Renal cortex interstitium (tissue), 15 donors: ENCODE measurements at places on chromosomes 5 and 9.

DNA sequence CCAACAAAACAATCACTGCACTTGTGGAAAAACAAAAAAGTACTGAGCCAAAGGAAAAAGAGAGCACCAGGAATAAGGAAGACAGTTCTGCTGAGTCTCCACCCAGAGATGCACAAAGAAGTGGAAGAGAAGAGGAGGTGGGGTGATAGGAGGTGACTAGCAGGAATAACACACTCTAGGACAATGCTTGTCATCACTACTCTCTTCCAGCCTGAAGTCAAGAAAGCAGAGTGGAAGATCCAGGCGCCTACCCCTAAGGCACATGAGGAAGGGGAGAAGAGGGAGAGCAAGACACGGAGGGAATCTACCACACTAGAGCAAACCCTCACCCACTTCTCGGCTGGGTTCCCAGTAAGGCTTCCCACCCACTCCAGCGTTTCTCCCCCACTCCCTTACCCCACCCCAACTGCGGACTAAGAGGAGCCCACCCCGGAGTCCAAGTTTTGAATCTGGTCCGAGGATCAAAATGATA, 1.7 kb downstream of the SLIT3 start:
- no peak for DNase-seq

- DNase-seq = no peak
Measured at GRCh38 chr9:134870746-134871662, 9.6 kb upstream of the FCN2 start.

DNA sequence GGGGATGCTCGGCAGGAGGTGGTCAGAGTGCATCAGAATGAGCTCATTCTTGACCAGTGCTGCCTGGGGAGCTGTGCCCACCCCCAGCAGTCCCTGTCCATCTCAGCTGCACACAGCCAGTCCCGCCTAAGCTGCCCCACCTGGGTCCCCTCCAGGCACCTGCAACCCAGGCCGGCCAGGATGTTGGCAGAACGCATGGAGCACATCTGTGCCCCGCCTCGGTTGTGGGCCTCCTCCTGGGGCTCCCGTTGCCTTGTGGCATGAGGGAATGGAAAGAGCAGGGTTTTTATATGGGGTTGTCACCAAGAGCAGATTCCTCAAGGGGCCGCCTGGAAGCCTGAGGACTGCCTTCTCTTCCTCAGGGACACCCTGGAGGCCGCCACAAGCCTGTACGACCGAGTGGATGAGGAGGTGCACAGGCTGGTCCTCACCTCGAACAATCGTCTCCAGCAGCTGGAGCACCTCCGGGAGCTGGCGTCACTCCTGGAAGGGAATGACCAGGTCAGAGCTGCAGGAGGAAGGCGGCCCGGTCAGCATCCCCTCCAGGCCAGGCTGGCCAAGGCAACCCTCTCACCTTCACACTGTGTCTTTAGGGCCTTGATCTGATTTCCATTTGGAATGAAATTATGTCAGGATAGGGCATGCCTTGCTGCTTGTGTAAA, 34.8 kb upstream of the LRRC14B start:
- no peak for DNase-seq

GRCh38 chr5:16616536-16617273, at the start of gene RETREG1:
Gene RETREG1, minus strand, starts transcription at chr5:16616997. Its CDS starts 26 bp downstream, at chr5:16616971.
- DNase-seq = no peak

DNA sequence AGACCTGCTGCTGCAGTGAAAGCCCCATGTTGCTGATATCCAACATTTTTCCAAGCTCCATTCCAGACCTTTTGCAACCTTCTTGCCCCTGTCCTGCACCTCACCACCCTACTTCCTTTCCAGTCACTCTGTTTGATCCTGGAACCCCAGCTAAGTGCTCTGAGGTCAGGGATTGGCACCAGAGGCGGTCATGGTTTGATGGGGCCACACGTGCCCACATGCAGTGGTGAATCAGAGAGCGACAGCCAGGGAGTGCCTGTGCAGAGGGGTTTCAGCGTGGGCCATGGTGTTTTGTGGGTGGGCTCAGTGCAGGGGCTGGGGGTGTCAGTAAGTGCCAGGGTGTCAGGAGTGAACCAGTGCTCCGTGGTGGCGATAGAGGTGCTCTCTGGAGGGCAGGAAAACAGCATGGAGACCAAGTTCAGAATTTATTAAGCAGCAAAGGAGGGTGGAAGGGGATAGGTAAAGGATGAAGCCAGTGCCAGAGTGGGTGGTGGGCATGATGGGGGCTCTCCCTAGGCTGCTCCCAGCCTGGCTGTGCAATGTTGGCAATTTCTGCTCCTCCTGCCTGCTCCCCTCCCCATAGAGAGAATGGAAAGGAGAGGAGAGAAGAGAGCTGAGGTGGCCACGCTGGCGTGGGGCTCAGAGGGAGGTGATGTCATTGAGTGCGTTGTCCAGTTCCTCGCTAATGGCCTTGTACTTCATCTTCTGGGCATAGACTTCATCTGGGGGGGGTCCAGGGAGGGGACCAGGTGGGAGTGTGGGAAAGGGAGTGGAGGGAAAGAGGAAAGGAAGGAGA, 7.0 kb downstream of the TPM2 start:
- no peak for DNase-seq

GRCh38 chr5:144511580-144512072, 341.0 kb downstream of the KCTD16 start:
- no peak for DNase-seq

DNA sequence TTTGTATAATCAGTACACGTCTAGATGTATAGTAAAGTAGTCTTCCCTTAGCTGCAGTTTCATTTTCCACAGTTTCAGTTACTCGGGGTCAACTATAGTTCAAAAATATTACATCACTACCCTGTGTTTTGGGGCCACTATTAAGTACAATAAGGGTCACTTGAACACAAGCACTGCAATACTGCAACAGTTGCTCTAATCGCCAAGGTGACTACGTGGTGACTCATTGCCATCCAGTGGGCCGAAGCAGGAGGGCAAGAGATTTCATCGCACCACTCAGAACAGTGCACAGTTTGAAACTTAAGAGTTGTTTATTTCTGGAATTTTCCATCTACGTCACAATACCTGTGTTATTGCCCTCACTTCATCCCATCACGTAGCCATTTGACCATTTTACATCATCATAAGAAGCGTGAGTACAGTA, at the start of gene ARL14EPL:
ARL14EPL (plus strand) TSS at position 379 of the 424 bp plus-strand sequence. CDS start 18,994 bp downstream, outside the sequence.
- no peak for DNase-seq

GRCh38 chr9:98210435-98210834, 18.0 kb upstream of the CORO2A start:
- no peak for DNase-seq

DNA sequence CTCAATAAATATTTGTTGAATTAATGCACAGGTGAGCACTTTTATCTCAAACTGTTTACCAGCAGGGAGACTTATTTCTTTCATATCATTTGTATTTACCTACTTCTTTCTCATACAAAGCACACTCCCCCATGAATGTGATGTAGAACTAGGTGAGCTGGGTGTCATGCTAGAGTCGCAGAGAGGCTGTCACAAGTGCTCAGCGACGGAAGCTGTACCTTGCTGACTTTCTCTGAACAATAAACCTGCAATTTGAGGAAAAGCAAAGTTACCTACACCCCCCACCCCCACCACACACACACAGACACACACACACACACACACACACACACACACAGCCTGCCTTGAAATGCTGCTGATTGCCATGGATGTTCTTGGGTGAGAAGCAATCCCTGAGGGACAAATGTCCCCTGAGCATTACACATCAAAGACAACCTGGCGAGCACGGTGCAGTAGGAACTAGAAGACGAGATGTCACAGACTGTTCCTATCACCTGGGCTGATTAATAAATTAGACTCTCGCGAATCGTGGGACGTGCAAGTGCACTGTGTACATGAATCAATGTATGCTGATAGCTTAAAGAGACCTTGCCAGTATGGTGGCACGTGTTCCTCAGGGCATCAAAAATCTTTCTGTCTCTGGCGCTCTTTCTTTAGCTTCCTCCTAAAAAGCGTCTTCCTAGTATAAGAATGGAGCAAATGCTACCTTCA, 66.1 kb downstream of the BRINP1 start:
- no peak for DNase-seq

GRCh38 chr9:120783602-120784047, 9.6 kb downstream of the FBXW2 start:
- no peak for DNase-seq

DNA sequence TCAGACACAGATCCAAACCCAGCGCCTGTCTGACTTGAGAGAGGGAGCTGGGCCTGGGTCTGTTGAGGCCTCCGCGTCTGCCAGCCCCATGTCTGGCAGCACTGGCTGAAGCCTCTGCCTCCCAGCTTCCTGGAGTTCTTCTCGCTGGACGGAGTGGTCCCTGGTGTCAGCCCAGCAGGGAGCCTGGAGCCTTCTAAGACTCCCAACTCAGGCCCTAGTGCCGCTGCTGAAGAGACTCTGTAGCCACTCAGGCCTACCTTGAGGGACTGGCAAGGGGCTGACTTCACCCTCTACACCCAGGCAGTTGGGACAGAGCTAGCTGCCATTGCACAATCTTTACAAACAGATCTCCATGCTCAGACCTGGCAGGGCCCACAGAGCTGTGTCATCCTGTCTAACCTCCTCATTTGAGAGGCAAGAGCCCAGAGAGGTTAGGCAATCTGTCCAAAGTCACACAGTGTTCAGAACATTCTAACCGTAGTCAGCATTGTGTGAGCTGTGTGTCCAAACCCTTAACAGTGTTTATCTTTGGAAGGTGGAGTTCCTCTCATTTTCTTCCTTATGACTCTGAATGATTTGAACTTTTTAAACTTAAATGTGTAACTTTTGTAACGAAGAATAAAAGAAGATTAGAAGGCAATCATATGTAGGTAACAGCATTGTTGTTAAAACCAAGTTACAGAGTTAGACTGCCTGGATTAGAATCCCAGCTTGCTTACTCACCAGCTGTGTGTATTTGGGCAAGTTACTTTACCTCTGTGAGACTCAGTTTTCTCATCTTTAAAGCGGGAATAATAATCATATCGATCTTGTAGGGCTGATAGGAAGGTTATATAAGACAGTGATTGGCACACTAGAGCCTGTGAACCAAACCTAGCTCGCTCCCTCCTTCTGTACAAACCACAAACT, 4.6 kb upstream of the DUSP1 start:
- DNase-seq = no peak

DNA sequence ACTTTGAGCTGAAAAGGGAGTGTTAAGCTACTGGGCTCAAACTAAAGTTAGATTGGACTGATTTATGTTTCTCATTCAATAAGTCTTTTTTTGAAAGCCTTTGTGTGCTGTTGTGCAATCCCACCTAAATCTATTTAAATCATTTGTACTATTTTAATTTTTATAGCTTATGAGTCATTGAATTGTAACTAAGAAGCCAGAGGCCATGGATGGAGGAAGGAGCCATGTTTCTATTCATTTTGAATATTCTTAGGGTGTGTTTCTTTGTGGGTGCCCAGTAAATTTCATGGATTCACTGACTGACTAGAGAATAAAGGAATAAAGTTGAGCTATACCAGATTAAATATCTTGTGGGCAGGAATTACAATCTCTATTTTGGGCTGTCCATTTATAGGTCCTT, 238.5 kb downstream of the KIF4B start:
- DNase-seq = no peak

- DNase-seq = no peak
Measured at GRCh38 chr5:4518903-4519672, 621.0 kb upstream of the ADAMTS16 start.

DNA sequence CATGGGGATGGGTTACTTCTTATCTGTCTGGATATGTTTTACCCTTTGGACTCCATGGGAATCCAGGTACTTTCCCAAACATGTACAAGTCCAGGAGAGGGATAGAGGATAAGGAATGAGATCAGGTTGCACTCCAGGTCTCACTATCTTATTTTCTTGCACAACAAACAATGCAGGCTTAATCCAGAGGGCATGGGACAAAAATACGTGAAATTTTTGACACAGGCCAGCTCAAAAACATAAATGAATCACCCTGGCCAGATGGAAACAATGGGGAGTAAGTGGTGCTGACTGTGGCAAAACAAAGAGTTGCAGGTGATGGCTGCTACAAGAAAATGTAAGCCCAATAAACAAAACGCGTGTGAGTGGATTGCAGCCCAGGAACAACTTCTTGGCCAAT, 69.4 kb upstream of the GAS1 start:
- DNase-seq = no peak

GRCh38 chr5:17203329-17204132, 13.9 kb upstream of the BASP1 start:
- DNase-seq = peak; percentile 71

DNA sequence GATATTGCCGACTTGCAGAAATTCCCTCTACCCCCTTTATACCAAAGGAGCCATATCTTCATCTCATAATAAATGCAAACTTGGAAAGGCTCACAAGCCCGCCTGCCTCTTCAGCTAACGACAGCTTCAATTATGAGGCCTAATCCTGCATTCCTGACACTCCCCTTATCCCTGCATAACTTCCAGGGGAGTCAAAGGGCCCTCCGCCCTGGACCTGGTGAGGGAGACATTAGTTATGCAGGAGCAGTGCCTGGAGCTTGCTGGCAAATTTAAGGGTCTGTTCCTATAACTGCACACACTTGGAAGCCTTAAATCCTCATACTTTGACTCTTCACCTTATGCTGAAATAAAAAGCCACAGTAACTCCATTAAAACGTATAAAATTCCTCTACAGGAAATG, 617.9 kb downstream of the BNC2 start:
- no peak for DNase-seq

DNA sequence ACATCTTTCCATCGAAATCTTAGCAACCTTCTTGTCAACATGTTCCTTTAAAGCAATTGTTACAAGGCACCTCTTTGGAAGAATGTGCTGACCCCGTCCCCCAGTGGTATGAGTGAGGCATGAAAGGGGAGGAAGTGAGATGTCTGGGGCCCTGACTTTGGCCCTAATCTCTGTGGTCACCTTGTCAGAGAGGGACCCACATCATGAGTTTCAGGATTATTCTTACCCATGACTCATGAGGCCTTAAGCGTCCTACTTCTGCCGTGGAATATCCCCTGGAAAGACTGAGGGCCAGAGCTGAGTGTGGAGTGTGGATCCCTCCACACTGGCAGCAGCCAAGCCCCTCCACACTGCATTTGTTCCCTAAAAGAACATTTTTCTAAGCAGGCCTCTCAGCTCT, 81.2 kb downstream of the FSTL4 start:
- DNase-seq = no peak

DNA sequence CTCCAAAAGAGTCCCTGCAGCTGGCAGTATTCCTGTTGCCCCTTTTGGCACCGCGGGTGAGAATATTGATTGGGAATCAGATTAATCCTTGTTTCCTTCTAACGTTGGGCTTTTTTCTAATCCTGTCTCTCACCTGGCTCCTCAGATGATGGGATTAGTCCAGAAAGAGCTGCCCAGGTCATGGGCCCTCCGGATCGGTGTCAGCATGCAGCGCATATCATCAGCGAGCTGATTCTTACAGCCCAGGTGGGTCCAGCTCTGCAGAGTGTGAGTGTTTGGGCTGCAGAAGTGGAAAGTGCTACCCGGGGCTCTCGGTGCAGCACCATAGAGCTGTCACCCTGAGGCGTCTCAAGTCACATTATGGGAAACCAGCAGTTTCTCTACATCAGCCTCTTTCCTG, 40.9 kb upstream of the PRDM12 start:
- DNase-seq = no peak

DNA sequence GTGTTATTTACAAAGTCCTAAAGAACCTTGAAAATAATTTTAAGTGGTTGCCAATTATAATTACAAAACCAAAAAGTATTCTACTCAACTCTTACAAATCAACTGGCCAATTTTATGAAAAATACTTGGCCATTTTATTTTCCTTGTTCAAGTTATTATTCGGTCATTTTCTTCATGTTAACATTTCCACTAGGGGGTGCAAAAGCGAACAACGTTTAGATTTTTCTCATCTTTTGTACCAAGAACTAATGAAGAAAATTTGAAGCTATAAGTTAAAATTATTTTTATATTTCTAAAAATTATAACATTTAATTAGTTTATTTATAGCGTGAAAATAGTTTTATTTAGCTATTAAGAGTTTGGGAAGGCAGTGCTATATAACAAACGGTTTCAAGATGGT, 1453.3 kb downstream of the MAT2B start:
- DNase-seq = no peak

GRCh38 chr9:18863791-18864190, 169.2 kb downstream of the SAXO1 start:
- DNase-seq = no peak
